GM12878 (cell line): ENCODE measurements at places on chromosomes 2 and 18. TPM values are rescaled to one million over a fixed set of nuclear protein-coding genes. Genes with fewer than 3 reads are reported as not detected.
A peak's percentile ranks its signal among the peaks of the same experiment; 100 is the strongest.

DNA sequence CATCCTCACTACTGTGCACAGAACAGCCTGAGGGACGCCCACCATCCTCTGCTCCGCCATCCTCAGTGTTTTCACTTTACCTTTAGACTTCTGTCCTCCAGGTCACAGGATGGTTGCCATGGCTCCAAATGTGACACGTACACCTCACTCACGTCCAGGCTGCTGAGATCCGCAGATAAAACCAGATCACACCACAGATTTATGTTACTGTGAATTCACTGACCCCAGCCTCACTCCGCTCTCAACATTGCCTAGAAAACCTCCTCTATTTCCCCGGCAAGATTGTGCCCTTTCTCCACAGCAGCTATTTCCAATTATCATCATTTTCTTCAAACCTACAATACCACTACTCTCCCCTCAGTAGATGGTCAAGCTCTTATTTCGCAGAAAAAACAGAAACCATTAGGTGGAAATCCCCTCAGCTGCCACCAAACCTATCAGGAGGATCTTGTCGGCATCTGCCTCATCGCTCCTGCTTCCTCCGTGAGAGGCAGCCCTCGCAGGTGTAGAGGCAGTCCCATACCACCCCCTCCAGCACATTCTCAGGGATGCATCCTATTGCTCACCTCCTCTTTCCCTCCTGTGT is 49.8 kb upstream of the SLC1A4 start:
- peak; percentile 75 for DNase-seq
- H3K36me3 ChIP-seq, result no peaks in the 10 kb centered on the region
- H3K4me1 ChIP-seq, result peaks cover 56% of the 10 kb centered on the region
- H3K4me3 ChIP-seq, result peak overlapping the region; percentile 76

- H3K27ac ChIP-seq, result no peak overlapping the region
- no peaks in the 10 kb centered on the region for H3K4me1 ChIP-seq
- H3K27me3 ChIP-seq, result no peaks in the 10 kb centered on the region
- H3K36me3 ChIP-seq, result no peaks in the 10 kb centered on the region
- H3K4me3 ChIP-seq, result no peak overlapping the region
These were observed 225.8 kb downstream of the NCKAP5 start for GRCh38 chr2:133342286-133343017.

DNA sequence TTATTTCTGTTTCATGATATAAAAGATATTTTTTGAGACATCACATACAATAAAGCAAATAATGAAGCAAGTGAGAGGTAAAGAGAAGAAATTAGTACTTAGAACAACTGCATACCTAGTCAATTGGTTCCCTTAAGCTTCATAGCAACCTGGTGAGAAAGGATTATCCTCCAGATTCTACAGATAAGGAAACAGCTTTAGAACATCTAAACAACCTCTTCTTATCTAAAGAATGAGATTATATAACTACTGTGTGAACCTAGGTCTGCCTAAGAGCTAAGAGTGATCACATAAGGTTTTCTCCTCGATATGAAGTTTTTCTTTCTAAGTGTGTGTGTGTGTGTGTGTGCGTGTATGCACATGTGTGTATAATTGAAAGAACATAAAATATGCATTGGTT is 265.1 kb downstream of the NOL4 start:
- H3K4me1 ChIP-seq, result no peaks in the 10 kb centered on the region
- DNase-seq, result no peak

DNA sequence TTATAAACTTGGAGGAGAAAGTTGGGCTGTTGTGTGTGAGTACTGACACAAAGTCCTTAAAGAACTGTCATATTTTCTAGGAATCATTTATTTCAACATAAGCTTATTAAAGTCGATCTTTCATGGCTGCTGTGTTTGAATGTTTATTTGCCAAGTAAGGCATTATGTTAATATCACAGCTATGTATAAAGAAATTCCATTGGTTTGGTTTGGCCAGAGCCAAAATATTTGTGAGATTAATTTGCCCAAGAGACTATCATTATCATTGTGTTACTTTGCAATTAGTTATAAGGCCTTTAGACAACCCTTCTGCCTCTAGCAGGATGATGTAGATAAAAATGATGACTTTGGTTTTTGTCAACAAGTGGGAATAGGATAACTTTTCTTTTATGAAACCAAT is 240.6 kb upstream of the NT5C1B start:
- H3K27me3 ChIP-seq, result no peaks in the 10 kb centered on the region
- no peaks in the 10 kb centered on the region for H3K4me1 ChIP-seq
- H3K4me3 ChIP-seq, result no peak overlapping the region
- H3K27ac ChIP-seq, result no peak overlapping the region
- no peaks in the 10 kb centered on the region for H3K36me3 ChIP-seq

The GAREM2 gene
- 0.85 and 1.4 TPM in 2 replicates for total RNA-seq

- no peak overlapping the region for H3K27ac ChIP-seq
- no peaks in the 10 kb centered on the region for H3K27me3 ChIP-seq
- no peaks in the 10 kb centered on the region for H3K4me1 ChIP-seq
- DNase-seq, result no peak
- no peak overlapping the region for H3K4me3 ChIP-seq
- H3K36me3 ChIP-seq, result no peaks in the 10 kb centered on the region
These were observed 260.6 kb downstream of the PAX3 start for GRCh38 chr2:222038067-222038802.

- no peaks in the 10 kb centered on the region for H3K4me1 ChIP-seq
- no peak overlapping the region for H3K27ac ChIP-seq
- H3K36me3 ChIP-seq, result no peaks in the 10 kb centered on the region
- H3K27me3 ChIP-seq, result no peaks in the 10 kb centered on the region; the same call in 1 of the 2 replicates
- no peak overlapping the region for H3K4me3 ChIP-seq
These were observed 79.2 kb upstream of the ST8SIA3 start for GRCh38 chr18:57273194-57273593.

GRCh38 chr2:38233231-38233983 is 143.7 kb downstream of the ATL2 start:
- no peak overlapping the region for H3K27ac ChIP-seq
- H3K27me3 ChIP-seq, result no peaks in the 10 kb centered on the region
- H3K4me1 ChIP-seq, result no peaks in the 10 kb centered on the region
- no peak overlapping the region for H3K4me3 ChIP-seq
- no peaks in the 10 kb centered on the region for H3K36me3 ChIP-seq
- no peak for DNase-seq

DNA sequence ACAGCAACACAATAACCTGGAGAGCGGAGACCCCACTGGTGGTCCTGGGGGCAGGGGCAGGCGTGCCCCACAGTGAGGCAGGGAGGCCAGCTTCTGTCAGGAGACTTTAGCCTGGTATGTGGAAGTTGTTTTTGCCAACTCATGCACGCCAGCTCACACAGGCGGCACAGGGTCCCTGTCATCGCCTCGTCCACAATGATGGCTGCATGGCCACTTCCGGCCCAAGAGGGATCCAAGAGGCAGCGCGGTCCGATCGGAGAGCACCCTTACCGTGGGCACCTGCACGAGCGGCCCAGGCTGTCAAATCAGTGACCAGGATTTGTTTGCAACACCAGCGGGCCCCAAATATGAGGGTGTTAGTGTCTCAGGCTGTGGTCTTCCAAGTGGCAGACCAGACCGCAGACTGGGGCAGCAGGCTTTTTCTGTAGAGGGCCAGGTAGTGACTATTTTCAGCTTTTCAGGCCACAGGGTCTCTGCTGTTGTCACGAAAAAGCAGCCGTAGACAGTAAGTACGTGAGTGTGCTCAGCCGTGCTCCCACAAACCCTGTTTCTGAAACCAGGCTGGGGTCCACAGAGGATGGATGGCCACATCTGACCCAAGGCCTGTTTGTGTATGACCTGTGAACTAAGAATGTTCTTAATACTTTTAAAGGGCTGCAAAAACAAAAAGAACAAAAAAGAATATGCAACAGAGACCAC is 21.2 kb downstream of the SNED1 start:
- H3K27ac ChIP-seq, result no peak overlapping the region
- no peak for DNase-seq
- no peaks in the 10 kb centered on the region for H3K27me3 ChIP-seq
- no peaks in the 10 kb centered on the region for H3K36me3 ChIP-seq

DNA sequence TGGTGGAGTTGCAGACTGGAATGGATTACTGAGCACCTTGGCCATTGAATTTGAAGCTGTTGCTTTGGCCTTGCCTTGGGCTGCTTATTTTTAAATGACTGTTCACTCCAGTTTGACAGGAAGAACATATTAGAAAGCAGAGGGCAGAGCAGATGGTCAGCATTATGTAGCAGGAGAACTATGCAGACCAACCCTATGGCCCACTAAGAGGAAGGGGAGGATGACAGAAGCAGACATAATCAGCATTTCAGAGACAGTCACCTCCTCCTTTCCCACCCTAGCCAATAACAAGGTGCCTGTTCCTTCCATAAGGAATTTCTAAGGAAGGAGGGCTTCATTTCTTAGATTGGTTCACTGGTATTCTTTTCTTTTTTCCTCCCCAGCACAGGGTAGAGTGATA is 2.4 kb downstream of the CHRNA1 start:
- no peak for DNase-seq
- no peak overlapping the region for H3K27ac ChIP-seq
- no peaks in the 10 kb centered on the region for H3K27me3 ChIP-seq

GRCh38 chr2:113672326-113672932 is 45.4 kb downstream of the RABL2A start:
- H3K4me3 ChIP-seq, result no peak overlapping the region
- no peak overlapping the region for H3K27ac ChIP-seq
- no peaks in the 10 kb centered on the region for H3K4me1 ChIP-seq
- no peaks in the 10 kb centered on the region for H3K36me3 ChIP-seq

GRCh38 chr2:12980817-12981216 is 264.1 kb downstream of the TRIB2 start:
- no peaks in the 10 kb centered on the region for H3K4me1 ChIP-seq
- no peak overlapping the region for H3K27ac ChIP-seq
- no peaks in the 10 kb centered on the region for H3K36me3 ChIP-seq
- no peak for DNase-seq
- no peak overlapping the region for H3K4me3 ChIP-seq

The NEU2 gene
- total RNA-seq, result not detected in 2 replicates

The NLRC4 gene
- 0.40 and 0.54 TPM in 2 replicates for total RNA-seq

The MARCHF4 gene
- not detected in 2 replicates for total RNA-seq

GRCh38 chr18:56756966-56757365 is 105.8 kb downstream of the WDR7 start:
- no peaks in the 10 kb centered on the region for H3K4me1 ChIP-seq
- H3K27me3 ChIP-seq, result no peaks in the 10 kb centered on the region
- H3K27ac ChIP-seq, result no peak overlapping the region
- DNase-seq, result no peak
- no peak overlapping the region for H3K4me3 ChIP-seq

- no peak for DNase-seq
- H3K4me1 ChIP-seq, result no peaks in the 10 kb centered on the region
- H3K36me3 ChIP-seq, result no peaks in the 10 kb centered on the region
- H3K4me3 ChIP-seq, result no peak overlapping the region
- no peak overlapping the region for H3K27ac ChIP-seq
These were observed 164.1 kb downstream of the MYCN start for GRCh38 chr2:16104315-16104948.

GRCh38 chr2:58215429-58215828 is 25.7 kb downstream of the FANCL start:
- no peaks in the 10 kb centered on the region for H3K27me3 ChIP-seq
- DNase-seq, result no peak
- no peak overlapping the region for H3K4me3 ChIP-seq
- H3K4me1 ChIP-seq, result no peaks in the 10 kb centered on the region
- H3K36me3 ChIP-seq, result peaks cover 30% of the 10 kb centered on the region

- H3K27me3 ChIP-seq, result 0 out of 2 replicates have a peak, but pooled peaks cover 3% of the 10 kb centered on the region
- DNase-seq, result no peak
- H3K27ac ChIP-seq, result no peak overlapping the region
- no peak overlapping the region for H3K4me3 ChIP-seq
These were observed 82.2 kb downstream of the ICOS start for GRCh38 chr2:204018717-204019116.

DNA sequence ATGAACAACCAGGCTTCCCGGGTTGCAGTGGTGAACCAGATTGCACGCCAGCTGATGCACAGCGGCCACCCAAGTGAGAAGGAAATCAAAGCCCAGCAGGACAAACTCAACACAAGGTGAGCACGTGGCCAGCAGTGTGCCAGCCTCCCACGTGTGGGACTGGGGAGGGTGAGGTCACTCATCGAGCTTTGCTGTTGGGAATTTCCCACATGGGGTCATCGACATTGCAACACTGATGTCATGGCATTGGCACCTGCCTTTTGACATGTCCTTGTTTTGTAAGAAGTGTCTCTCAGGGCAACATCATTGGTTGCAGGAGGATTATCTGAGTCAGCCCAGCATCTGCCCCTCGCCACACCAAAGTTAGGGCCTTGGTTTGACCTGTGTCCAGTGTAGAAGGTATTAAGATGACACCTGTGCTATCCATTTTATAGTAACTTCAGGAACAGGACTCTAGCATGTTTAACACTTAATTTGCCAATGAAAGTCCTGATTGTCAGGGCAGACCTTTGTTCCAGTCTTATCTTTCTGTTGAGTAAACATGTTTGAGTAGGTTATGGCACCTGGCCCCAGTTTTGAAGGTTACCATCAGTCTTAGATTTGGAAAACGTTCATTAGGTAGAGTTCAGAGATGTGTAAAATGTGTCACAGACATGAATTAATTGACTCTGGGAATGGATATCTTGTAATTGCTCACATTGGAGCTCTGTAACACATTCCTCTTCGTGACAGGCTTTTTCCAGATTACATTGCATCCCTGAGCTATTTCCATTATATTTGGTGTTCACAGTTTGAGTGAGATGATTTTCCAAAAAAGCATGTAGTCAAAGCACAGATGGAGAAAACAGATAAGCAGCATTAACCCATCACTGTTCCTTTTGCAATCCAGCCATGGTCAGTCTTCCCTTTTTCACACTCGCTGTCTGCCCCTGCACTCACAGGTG is 93.3 kb upstream of the EML6 start:
- no peak overlapping the region for H3K4me3 ChIP-seq
- no peak overlapping the region for H3K27ac ChIP-seq
- H3K4me1 ChIP-seq, result peaks cover 19% of the 10 kb centered on the region
- peaks cover 45% of the 10 kb centered on the region for H3K36me3 ChIP-seq
- peak; percentile 40 for DNase-seq
- H3K27me3 ChIP-seq, result no peaks in the 10 kb centered on the region

The DARS1 gene
- total RNA-seq, result 102 and 105 TPM in 2 replicates

GRCh38 chr2:99786636-99787390 is 297.0 kb upstream of the REV1 start:
- no peaks in the 10 kb centered on the region for H3K36me3 ChIP-seq
- H3K27ac ChIP-seq, result no peak overlapping the region
- H3K4me1 ChIP-seq, result no peaks in the 10 kb centered on the region
- H3K27me3 ChIP-seq, result no peaks in the 10 kb centered on the region
- no peak overlapping the region for H3K4me3 ChIP-seq

The NEB gene
- 0.05 and 0.40 TPM in 2 replicates for total RNA-seq

The ACVR1C gene
- total RNA-seq, result not detected in 2 replicates

- H3K27ac ChIP-seq, result no peak overlapping the region
- DNase-seq, result no peak
- no peaks in the 10 kb centered on the region for H3K4me1 ChIP-seq
- no peaks in the 10 kb centered on the region for H3K27me3 ChIP-seq
- no peak overlapping the region for H3K4me3 ChIP-seq
These were observed 49.7 kb downstream of the RIF1 start for GRCh38 chr2:151459358-151459757.

GRCh38 chr2:44965684-44966083 is 24.2 kb downstream of the SIX3 start:
- no peak overlapping the region for H3K27ac ChIP-seq
- DNase-seq, result no peak
- no peaks in the 10 kb centered on the region for H3K36me3 ChIP-seq
- peaks cover 2% of the 10 kb centered on the region; the same call in 1 of the 2 replicates for H3K27me3 ChIP-seq
- H3K4me3 ChIP-seq, result no peak overlapping the region

- H3K27ac ChIP-seq, result no peak overlapping the region
- H3K4me3 ChIP-seq, result no peak overlapping the region
- no peak for DNase-seq
These were observed 27.9 kb upstream of the RPE start for GRCh38 chr2:209974576-209974975.
